ENCODE measurements at places on chromosomes 12 and 14.

GRCh38 chr12:66999141-66999540 is 270.0 kb upstream of the CAND1 start:
- DNase-seq, result no peak

GRCh38 chr14:26403760-26404159 is 194.1 kb downstream of the NOVA1 start:
- no peak for DNase-seq

DNA sequence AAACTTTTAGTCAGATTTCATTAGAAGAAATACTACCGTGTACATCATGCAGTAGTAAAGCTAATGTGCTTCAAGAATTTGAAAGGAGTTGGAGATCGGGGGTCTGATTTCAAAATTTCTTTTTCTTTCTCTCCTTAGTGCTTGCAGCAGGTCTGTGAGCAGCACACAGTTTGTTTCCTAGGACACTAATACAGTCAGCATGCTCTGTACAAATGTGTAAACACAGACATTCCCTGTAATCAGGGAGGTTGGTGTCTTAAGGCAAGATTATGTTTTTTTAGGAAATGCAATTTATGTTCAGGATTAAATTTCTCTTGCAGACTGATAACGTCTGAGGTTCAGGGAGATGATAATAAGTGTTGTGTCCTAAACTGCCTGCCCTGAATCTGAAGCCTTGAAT is 142.7 kb downstream of the ALX1 start:
- no peak for DNase-seq

- no peak for DNase-seq
These were observed 7.8 kb downstream of the RPAP3 start for GRCh38 chr12:47698055-47698454.

DNA sequence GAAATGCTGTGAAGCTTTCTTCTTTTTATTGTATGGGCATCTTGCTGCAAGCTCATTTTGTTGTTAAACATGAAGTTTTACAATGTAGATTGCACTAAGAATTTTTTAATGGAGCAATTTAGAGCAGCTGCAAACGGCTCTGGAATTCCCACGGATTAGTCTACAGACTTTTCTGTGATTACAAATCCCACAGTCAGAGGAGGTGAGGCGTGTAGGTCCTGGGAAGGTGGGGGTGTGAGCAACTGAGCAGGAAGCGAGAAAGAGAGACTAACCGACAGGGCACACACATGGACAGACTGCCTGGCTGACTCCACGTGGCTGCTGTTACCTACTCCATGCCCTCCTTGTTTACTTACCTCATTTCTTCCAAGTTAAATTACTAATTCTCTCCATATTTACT is 348.5 kb downstream of the NPAS3 start:
- no peak for DNase-seq

DNA sequence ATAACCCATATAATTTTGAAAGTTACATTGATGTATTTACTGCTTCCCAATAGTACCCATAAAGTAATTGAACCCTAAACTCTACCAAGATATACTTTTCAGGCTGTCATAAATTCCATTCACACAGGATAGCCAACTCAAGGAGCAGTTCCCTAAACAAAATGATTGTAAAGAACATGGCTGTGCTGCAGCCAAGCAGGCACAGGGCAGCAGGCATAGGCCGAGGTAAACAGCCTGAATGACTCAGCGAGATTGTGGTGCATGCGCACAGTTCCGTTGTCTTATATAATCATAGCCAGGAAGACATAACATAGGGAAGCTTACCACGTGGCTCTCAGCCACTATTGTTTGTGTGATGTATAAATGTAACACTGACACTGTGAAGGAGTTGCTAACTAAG is 344.9 kb downstream of the FSCB start:
- no peak for DNase-seq
